ENCODE measurements at places on chromosomes 3 and 15.

- DNase-seq: no peak
These were observed 1156.0 kb upstream of the CADM2 start for GRCh38 chr3:83802801-83803200.

DNA sequence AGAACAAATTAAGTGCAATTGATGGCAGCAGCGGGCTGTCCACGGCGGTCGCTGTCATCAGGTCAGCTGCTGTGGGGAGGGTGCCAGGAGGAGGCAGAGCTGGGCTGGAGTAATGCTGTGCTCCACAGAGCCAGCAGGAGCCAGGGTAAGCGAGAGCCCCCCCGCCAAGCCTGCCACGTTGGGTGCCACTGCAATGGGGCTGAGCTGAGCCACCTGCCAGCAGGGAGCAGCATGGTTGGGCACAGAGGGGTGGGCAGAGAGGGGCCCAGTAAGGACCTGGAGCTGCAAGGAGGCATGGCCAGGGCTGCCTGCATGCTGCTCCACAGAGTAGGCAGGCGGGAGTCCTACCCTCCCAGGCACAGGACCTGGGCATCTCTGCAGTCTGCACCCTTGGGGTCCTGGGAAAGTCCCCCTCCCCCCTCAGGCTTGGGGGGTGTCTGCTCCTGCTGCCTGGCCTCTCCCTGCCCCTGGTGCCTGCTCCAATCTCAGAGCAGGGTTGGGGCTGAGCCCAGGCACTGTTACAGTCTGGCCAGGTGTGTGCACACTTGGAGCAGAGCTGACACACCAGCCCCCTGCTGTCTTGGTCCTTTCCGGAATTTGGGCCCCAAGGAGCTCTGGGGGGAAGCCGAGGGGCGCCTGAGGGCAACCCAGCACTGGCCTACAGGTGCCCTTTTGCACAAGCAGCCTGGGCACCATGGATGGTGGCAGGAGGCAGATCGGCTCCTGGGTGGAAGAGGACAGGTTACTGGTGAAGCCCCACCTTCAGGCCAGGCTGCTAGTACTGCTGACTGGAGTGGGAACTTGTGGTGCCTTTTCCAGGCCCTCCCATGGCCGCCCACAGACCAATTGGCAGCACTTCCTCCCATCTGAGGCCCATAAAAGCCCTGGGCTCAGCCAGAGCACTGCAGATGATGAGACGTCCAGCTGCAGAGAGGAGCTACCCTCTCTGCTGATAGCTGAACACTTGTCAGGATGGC, 8.5 kb upstream of the PIAS1 start:
- DNase-seq: no peak

DNA sequence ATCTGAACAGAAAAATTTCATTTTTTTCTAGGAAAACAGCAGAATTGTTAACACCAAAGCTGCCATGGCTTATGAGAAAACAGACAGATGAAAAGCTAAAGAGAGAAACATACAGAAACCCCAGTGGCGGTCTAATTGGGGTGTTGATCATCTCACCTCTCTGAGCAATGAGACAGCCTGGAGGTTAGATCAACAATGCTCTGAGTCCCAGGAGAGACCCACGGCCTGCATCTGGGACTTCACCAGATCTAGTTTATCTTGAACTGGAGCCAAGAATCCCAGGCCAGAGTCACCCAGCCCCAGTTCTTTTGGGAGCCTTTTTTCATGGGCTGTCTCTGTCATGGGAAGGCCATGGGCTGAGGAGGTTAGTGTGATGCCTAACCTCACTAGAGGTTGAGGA, 3.5 kb upstream of the GALNT15 start:
- DNase-seq: no peak

GRCh38 chr3:119700920-119701734, 1.7 kb upstream of the CFAP91 start:
- DNase-seq: no peak

GRCh38 chr3:49013738-49014660, 4.4 kb downstream of the DALRD3 start:
- no peak for DNase-seq

GRCh38 chr3:141994856-141995255, 118.4 kb downstream of the ATP1B3 start:
- DNase-seq: no peak

- DNase-seq: no peak
These were observed 901.4 kb downstream of the DIPK2A start for GRCh38 chr3:144873066-144873465.

GRCh38 chr3:73966733-73967132, 342.0 kb upstream of the PDZRN3 start:
- DNase-seq: peak; percentile 4

- DNase-seq: no peak
These were observed 134.8 kb downstream of the THRB start for GRCh38 chr3:24359645-24360462.

- no peak for DNase-seq
These were observed 22.5 kb downstream of the KIF7 start for GRCh38 chr15:89632563-89633430.

DNA sequence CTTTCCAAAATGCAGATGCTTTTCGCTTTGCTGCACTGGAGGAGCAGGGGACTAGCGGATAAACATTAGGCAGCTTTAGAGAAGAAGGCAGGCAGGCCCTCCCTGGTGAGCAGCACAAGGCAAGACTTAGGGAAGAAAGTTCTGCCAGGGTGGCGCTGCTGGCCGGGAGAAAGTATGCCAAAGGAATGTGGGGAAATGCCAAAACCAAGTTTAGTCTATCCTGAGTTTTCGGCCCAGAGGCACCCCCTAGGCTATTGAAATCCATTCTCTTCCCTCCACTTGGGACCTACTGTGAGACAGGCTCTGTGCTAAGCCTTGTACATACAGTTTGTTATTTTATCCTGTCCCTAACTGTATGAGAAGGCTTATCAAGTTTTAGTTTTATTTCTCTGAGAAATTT, 9.2 kb downstream of the SHC4 start:
- peak; percentile 44 for DNase-seq

DNA sequence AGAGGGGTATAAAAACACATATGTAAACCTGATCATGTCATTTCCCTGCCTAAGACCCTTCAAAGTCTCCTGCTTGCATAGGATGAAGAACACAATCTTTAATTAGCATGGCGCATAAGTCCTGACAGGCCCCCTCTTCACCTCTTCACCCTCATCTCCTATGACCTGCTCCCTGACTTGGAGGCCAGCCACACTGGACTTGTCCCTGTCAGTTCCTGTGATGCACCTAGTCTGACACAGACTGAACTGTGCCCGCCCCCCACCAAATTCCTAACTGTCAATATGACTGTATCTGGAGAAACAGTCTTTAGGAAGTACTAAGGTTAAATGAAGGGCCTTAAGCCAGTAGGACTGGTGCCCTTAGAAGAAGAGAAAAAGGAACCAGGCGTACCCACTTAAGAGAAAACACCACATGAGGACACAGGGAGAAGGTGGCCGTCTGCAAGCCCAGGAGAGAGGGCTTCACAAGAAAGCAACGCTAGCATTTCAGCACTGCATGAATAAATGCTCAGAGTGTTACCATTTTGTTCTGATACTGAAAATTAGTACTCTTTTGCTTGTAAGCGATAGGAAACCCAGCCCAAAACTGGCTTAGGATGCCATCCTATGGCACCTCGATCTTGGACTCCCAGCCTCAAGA, 34.0 kb downstream of the MRPL46 start:
- DNase-seq: no peak

DNA sequence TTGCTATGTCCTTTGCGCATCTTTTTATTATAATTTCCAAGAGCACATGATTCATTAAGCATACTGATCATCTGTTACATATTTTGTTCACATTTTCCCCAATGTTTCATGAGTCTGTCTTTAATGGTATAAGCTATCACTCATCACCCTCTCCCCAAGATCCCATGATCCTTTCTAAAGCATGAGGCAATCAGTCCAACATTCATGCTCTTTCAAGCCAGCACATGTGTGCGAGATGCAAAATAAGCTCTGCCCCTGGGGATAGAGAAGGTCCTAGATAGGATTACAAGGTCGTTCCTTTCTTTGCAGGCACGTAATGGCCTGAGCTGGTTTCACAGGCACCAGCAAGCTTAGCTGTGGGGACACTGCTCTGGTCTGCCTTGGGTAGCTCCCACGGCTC, 32.2 kb upstream of the B3GNT5 start:
- no peak for DNase-seq

Data from astrocyte of the cerebellum (primary cell).